ENCODE measurements at places on chromosomes 4 and X. TPM values are rescaled to one million over a fixed set of nuclear protein-coding genes. Genes with fewer than 3 reads are reported as not detected.

PAGE1 gene
- total RNA-seq = not detected

ATOH1 gene
- total RNA-seq = not detected

HTR2C gene
- total RNA-seq = not detected

EPGN gene
- not detected for total RNA-seq

PITX2 gene
- total RNA-seq = not detected

HTRA3 gene
- total RNA-seq = not detected

CT55 gene
- not detected for total RNA-seq

SHROOM2 gene
- total RNA-seq = not detected

KIAA0232 gene
- total RNA-seq = 9.4 TPM

UCHL1 gene
- total RNA-seq = 1.7 TPM

CTSO gene
- total RNA-seq = 3.0 TPM

RNF212 gene
- 5.6 TPM for total RNA-seq

COL4A5 gene
- not detected for total RNA-seq

SSX2B gene
- not detected for total RNA-seq

TMEM35A gene
- not detected for total RNA-seq

SAGE1 gene
- total RNA-seq = not detected

SLC6A14 gene
- total RNA-seq = not detected

SLC9B1 gene
- 3.7 TPM for total RNA-seq

HTN1 gene
- total RNA-seq = not detected

PRRG3 gene
- not detected for total RNA-seq

LUZP4 gene
- not detected for total RNA-seq

TMEM271 gene
- not detected for total RNA-seq

PHOX2B gene
- not detected for total RNA-seq

KLHL34 gene
- 0.60 TPM for total RNA-seq

UGT2B11 gene
- total RNA-seq = not detected

SSX1 gene
- total RNA-seq = not detected

GPR173 gene
- 0.14 TPM for total RNA-seq

PTCHD1 gene
- total RNA-seq = not detected

NDNF gene
- total RNA-seq = 0.16 TPM

PAGE5 gene
- not detected for total RNA-seq

PRIMPOL gene
- 20.4 TPM for total RNA-seq

SRPX2 gene
- total RNA-seq = not detected

IL2RG gene
- total RNA-seq = 278 TPM

Data from activated CD4-positive, alpha-beta T cell treated with anti-CD3 and anti-CD28 coated beads for 36 hours (primary cell).